NCI-H748 treated with DMSO at 0.1 percent for 48 hours (cell line): ENCODE measurements at places on chromosomes 7 and 10.

- no peak for DNase-seq
These were observed 12.7 kb downstream of the EPHB6 start for GRCh38 chr7:142867398-142868187.

GRCh38 chr10:613271-614138 lies 76.0 kb downstream of the DIP2C start:
- DNase-seq = peak; percentile 91

DNA sequence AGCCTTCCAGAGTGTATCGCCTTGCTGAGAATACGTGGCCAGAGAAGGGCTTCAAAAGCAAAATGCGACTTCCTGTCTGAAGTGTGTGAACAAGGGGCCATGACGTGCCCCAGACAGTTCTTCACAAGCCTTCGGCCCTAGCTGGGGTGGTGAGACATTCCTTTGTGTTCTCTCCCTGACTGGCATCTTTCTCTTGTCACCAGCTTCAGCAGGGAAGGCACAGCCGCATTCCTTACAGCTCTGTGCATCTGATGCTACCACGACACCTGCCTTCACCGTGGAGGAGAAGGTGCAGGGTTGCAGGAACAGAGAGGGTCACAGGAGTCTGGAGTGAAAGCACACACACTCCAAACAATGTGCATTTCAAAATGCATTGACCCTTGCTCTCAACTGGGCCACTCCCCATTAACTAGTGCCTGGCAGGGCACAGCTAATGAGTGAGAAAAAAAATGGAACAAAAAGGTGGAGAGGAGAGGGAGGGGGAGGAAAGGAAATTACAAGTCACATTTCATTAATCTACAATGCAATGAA lies 93.4 kb downstream of the GPR26 start:
- DNase-seq = peak; percentile 1

DNA sequence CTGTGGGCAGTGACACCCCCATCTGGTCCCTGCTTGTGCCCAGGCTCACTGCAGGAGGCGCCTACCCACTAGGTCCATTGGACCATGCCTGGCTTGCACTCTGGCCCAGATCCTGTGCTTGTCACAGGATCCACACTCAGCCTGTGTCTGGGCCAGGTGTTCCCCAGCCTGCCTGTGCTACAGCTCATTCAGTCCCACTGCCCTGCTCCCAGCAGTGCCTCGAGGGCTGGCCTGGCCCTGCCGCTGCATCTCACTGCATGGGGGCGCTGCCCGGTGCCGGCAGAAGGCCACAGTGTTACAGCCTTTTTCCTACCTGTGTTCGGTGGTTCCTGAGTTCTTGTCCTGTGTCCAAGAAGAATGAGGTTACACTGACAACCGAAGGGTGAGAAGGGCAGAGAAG lies 21.3 kb downstream of the SDHAF3 start:
- no peak for DNase-seq

- no peak for DNase-seq
These were observed 50.5 kb upstream of the HBP1 start for GRCh38 chr7:107118109-107118900.

DNA sequence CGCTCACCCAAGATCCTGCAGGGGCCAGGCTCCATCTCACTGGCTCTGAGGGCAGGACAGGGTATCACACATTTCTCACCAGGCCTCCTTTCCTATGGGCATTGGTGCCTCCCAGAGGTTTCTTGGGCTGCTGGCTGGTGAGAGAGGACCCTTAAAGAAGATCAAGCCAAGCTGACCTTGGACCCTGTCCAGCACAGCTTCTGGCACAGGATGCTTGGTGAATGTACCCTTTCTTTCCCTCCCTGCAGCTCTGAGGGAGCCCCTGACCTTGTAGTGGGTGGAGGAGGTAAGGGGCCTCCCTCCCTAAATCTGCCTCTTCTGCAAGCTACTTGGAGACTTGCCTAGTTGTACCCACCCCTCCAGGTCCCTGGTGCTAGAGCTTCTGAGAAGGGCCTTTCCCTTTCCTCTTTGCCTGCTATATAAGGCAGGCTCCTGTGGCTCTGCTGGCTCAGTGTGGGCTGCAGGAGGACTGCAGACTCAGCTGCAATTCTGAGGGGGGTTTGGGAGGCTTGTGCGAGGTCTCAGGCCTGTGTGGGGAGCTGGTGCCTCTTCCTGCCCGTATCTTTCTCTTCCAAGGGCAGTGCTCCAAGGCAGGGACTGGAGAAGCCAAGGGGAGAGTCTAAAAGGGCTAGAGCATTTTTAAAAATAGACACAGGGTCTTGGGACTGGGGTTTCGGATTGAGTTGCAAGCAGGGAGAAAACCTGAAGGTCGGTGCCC lies 11.7 kb upstream of the TRIM8 start:
- DNase-seq = no peak

GRCh38 chr7:72234086-72234485 lies 178.1 kb downstream of the CALN1 start:
- DNase-seq = no peak

GRCh38 chr7:38105874-38106483 lies 72.1 kb upstream of the STARD3NL start:
- DNase-seq = peak; percentile 17

DNA sequence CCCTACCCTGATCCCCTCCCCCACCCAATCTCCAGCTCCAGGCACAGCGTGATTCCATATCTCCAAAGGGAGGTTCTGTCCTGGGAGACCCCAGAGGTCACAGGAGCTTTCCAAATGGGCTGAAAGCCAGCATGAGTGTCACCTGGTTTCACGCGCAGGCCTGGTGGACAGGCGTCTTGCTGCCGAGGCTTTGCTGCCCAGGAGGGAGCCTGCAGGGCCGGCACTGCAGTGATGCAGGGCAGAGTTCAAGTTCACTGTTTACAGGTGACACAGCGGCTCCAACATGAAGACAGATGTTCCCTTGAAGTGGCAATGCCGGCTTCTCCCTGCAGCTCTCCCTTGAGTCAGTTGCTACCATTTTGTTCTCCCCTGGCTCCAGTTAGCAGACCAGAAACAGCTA lies 104.3 kb downstream of the TCERG1L start:
- DNase-seq = no peak

- DNase-seq = no peak
These were observed 88.6 kb upstream of the KLF14 start for GRCh38 chr7:130822642-130823041.

- DNase-seq = no peak
These were observed 95.2 kb upstream of the JCAD start for GRCh38 chr10:30154561-30154960.

DNA sequence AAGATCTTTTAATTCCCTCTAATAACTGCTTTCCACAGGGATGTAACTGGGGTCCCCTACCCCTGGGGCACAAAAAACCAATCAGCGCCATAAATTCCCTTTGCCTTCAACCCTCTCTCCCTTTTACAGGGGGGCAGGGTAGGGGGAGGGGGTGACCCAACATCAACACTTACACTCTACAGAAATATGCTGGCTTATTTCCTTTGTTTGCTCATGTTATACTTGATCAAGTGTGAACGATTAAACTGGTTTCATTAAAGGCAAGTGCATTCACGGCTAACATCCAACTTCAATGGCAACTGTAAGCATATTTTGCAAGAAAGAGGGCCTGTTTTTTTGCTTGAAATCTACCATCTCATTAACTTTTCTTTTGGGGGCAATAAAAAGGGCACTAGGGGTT lies 2.9 kb downstream of the CTBP2 start:
- peak; percentile 24 for DNase-seq

- no peak for DNase-seq
These were observed 5.4 kb downstream of the SGPL1 start for GRCh38 chr10:70820976-70821750.

- no peak for DNase-seq
These were observed 34.3 kb upstream of the ADAM12 start for GRCh38 chr10:126422567-126422966.

DNA sequence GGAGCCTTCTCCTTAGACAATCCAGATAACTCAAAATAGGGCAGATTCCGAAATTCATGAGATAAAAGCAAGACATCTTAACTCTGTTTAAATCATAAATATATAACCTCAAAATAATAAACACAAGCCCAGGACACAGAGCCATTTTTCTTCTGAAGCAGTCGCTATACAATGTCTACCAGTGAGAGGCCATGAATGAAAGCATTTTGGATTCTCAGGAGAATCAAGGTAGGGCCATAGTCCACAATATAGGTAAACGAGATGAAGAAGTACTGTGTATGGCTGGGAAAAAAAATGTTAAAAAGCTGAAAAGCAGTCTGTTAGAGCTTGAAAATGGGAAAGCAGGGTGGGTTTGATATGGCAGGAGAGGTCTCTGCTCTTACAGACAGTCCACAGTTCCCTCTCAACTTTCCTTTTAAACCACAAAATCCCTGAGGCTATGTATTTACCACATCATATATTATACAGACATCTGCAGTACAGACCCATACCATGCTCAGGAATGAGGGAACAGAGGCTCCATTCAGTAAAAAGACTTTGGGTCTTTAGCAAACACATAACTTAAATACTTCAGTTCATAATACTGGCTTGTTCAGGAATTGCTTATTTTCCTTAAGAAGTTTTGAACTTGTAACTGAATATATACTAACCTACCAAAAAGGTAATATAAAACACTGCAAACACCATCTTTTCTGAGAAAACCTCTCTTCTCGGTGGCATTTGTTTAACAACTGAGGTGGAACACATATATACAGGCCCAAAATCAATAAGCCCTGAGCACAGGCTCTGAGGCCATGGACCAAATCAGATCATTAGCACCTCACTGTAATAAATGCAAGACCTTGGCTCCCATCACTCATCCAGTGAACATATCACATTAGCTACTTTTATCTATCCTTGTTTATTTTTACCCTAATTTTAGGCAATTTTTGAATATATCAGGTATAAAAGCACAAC lies 109.3 kb downstream of the SORBS1 start:
- no peak for DNase-seq

DNA sequence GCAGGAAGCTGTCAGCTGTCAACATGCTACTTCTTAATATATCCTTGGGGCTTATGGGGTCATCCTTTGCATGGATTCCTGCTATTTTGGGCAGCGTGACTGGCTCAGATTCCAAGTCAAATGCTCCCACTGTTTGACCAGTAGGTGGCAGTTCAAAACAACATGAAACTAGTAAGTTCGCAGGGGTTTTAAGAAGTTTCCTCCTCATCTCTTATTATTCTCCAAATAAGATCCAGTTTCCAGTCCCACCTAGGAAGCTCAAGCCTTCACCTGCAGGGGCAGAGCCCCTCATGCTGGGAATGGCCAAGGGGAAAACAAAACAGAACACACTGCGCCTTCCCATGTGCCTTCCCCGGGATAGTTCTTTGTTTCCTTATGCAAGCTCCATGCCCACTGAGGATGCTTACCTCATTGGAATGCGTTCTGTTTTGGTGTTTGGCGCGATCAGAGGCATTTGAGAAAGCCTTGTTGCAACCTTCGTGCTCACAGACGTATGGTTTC lies 259.8 kb downstream of the GLI3 start:
- no peak for DNase-seq

DNA sequence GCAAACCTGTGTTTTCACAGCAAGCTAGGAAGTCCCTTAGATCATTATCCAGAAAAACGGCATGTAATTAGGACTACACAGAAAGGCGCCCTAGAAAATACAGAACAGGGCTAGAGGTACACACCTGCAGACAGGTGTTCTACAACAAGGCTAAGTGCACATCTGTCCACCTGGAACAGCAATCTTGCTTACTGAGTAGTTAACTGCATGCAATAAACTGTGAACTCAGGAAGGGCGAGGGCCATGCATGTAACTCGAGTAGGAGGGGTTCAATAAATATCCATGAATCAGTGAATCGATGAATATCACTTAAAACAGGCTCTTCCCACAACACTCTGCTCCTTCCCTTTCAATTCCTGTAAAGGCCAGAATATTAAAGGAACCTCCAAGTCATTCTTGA lies 22.0 kb downstream of the FAM171A1 start:
- peak; percentile 16 for DNase-seq

- DNase-seq = no peak
These were observed 96.2 kb downstream of the ADD3 start for GRCh38 chr10:110103921-110104461.

- DNase-seq = no peak
These were observed 175.0 kb upstream of the NPY start for GRCh38 chr7:24108906-24109376.

DNA sequence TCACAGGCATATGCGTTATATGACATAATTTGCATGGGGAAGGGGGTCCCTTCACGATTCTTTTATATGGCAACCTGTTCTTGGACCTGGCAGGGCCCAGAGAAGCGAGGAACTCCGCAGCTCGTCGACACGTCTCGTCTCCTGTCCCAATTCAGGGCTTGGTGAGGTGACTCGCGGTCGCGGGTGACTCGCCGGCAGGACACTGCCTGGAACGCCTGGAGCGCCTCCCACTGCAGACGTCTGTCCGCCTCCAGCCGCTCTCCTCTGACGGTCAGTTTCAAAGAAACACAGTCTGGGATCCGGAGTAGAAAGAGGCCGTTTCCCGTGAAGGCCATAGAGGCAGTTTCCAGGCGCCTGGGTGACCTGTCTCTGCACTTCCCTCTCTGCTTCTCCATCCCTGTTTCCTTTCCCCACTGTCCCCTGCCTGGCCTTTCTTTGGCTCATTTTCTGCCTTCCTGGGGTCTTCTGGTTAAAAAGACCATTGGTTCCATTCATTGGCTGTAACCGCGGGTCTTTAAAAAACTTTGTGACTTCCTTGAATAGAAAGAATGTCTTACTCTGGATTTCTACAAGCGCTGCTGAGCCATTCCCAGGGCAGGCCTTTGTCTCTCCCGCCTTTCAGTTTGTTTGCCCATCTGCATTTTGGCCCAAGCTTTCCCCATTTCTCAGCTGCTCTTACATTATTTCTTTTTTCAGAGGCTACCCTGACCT lies 1.2 kb downstream of the UPP1 start:
- no peak for DNase-seq

DNA sequence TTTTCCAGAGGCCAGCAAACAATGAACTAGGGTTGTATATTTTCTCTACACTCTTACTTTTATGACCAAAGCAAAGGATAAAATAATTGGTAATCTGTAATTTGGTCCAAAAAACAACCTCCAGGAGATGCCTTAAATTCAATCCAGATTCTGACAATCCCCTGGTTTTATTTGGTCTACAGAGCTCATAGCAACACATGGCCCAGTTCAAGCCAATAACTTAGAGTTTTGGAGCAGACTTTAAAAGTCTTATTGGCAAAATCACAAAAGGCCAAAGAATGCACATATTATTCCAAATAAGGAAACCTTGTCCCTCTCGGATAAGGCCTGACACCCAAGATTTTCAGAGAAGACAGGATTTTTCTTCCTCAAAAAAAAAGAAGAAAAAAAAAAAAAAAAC lies 51.9 kb downstream of the SORBS1 start:
- no peak for DNase-seq

DNA sequence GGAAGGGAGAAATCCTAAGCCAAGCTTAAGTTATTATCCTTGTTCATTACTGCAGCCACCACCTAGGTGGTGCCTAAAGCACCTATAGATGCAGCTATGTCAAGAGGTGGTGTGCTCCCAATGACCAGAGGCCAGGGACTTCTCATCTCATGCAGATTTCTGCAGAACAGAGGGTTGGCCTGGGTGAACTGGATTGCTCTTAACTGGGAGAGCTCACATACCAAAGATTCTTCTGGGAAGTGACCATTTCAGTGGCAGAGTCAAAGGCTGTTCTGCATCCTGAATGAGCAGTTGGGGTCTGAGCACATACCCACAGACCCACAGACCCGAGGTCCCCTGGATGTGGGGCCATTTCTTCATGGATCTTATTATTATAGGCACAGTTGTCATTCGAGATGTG lies 2.1 kb upstream of the CRHR2 start:
- DNase-seq = no peak

- DNase-seq = no peak
These were observed 1.6 kb upstream of the CYTH3 start for GRCh38 chr7:6273917-6274630.

- no peak for DNase-seq
These were observed 80.5 kb upstream of the INSYN2A start for GRCh38 chr10:127276794-127277462.
